Breast epithelium (tissue), 4 donors: ENCODE measurements at places on chromosomes 12 and 14. TPM values are rescaled to one million over a fixed set of nuclear protein-coding genes. Genes with fewer than 3 reads are reported as not detected.

The GUCY2C gene
- total RNA-seq: not detected

The PRMT5 gene
- 80.6 TPM for total RNA-seq

The RASAL1 gene
- 1.3 TPM for total RNA-seq

The FITM1 gene
- total RNA-seq: 1.6 TPM

The SUOX gene
- total RNA-seq: 29.9 TPM

- no peak for DNase-seq
These were observed 902 bp downstream of the EML5 start for GRCh38 chr14:88791629-88792472.

DNA sequence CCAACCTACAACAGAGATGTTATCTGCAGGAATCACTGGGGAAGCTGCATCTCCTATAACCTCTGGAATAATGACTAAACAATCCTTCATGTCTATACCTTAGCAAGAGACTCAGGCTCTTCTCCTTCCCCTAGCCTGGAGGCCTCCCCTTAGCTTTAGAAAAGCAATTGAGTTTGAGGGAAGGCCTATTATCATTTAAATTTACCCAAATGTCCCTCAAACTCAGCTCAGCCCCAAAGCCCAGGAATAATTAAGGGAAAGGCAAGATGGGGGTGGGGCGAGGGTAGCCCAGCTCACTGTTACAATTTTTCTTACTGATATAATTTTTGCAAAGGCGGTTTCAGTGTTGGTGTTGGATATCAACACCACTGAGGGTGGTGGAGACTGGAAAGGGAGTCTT is 151.4 kb upstream of the EEA1 start:
- no peak for DNase-seq

DNA sequence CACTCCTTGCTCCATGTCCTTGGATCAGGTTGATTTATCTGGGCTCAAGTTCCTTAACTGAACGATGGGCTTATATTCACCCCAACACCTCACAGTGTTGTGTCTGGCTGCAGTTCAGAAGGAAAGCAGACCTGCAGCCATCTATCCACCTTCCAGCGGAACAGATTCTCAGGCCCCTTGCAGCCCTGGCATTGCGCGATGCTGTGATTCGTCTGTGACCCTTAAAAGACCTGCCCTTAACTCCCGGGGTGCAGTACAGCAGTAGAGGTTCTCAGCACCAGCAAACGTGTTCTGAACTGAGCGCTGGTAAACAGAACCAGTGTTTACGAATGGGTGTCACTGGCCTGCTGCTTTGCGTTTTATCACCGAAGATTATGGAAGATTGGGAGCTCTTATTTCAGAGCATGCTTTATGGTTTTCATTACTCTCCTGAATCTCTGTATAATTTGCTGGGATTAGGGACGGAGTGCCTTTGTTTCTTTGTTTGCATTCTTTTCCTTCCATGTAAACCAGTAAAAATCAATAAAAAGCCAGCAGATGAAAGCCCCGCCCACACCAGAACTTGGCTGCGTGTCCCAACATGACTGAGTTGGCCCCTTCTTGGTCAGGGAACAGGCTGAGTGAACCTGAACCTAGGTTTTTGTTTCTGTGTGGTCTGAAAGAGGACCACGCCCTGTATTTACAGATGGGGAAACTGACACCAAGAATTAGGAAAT is 286.7 kb upstream of the CRY1 start:
- peak; percentile 27 for DNase-seq

DNA sequence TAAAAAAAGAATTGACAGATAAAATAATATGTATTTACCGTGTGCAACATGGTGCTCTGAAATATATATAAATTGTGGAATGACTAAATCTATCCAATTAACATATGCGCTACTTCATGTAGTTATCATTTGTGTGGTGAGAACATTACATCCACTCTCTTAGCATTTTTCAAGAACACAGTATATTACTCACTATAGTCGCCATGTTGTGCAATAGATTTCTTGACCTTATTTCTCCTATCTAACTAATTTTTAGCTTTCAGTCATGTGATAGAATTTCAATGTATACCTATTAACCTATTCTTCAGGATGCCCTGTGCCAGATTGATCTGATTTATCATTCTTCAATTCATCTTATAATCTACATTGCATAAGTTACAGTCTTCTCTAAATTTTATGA is 178.6 kb downstream of the BCAT1 start:
- DNase-seq: no peak

DNA sequence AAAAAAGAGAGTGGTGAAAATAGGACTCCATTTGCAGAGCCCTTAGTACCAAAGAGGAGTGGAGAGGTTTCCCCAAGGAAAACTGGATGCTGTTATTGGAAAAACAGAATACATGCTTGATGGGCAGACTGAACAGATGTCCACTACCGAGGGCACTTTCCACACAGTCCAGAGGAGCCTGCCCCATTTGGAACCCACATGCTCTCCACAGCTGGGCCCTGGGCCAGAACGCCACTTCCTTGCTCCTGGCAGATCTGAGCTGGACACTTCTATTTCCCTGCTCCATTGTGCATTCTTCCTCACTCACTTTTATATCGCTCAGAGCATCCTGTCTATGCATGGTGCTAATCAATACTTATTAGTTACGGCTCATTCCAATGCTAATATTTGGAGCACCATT is 249.9 kb downstream of the SLC15A4 start:
- DNase-seq: no peak

GRCh38 chr12:1523046-1523445 is 71.3 kb downstream of the FBXL14 start:
- DNase-seq: no peak

- no peak for DNase-seq
These were observed 169.9 kb upstream of the LHX5 start for GRCh38 chr12:113641426-113642030.

GRCh38 chr12:49092086-49092815 is 2.4 kb downstream of the DHH start:
- no peak for DNase-seq

- no peak for DNase-seq
These were observed at the start of gene TSHR for GRCh38 chr14:80955416-80955941. Gene TSHR (plus strand): TSS chr14:80955621. CDS start chr14:80955681, 60 bp downstream.

DNA sequence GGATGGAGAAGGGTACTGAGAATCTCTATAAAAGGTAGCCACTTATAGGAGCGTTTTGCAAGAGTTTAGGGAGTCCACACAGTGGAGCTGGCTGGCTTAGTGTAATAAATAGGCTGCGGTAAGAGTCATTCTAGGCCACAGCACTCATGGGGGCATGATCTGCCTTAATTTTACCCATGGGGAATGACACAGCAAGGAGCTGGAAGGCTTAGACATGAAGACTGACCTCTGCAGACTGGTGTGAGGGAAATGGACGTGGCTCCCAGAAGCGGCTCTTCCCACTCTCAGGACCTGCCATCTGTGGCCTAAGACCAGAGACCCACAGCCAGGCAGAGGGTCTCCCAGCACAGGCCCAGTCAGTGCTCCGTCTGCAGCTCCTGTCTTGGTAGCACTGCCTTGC is 173.3 kb downstream of the PPM1H start:
- no peak for DNase-seq
